ENCODE measurements at places on chromosomes 4 and X. TPM values are rescaled to one million over a fixed set of nuclear protein-coding genes. Genes with fewer than 3 reads are reported as not detected.

GRCh38 chr4:75287738-75288517, 226.3 kb downstream of the RCHY1 start:
- no peak for DNase-seq

DNA sequence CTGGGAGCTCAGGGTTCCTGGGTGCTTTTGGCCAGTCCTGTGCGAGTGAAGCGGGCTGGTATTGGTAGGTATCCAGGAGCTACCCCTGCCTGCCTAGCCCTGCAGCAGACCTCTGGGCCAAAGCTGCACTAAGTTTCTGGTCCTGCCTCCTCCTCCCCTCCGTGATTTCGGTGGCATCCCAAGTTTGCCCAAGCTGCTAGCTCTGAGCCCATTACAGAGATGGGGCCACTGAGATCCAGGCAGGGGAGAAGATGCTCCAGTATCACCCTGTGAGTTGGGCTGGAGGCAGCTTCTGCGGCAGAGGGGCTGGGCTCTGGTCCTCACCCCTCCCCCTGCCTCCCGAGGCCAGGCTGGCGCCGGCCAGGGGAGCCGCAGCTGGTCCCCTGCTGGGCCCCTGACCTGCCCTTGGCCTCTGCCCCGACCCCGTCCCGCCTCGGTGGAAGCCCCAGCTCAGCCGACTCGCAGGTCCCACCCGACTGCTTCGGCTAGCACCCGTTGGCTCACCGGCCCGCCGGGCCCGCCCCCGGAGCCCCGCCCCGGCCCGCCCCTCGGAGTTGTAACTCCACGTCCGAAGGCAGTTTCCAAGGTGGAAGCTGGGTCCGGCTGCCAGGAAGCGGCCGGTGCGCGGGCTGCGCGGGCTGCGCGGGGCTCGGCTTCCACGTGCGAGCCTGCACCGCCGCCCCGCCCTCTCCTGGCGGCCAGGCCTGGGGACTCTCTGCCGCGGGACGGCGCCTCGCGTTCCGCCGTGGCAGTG, at the start of gene DUSP9:
TSS of gene DUSP9 (plus strand) at position 584 of the 754 bp plus-strand sequence. CDS start 751 bp downstream, outside the sequence.
- no peak for DNase-seq

GRCh38 chrX:24242649-24243175, 71.2 kb downstream of the SUPT20HL2 start:
- peak; percentile 58 for DNase-seq

- DNase-seq = no peak
Observed at GRCh38 chr4:155676430-155676825, 9.8 kb downstream of the GUCY1A1 start.

DNA sequence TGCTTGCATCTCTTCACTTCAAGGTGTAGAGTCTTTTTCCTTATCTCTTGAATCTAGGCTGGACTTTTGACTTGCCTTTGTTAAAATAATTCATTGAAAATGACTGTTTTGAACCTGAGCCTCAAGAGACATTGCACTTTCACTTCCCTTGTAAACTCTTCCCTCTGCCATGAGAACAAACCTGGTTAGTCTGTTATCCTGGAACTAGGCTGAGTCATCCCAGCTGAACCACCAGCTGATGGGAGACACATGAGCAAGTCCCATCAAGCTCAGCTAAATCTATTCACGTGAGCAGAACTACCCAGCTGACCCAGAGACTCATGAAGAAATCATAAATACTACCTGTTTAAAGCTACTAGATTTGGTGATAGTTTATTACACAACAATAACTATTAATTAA, 202.3 kb upstream of the CENPE start:
- DNase-seq = no peak

DNA sequence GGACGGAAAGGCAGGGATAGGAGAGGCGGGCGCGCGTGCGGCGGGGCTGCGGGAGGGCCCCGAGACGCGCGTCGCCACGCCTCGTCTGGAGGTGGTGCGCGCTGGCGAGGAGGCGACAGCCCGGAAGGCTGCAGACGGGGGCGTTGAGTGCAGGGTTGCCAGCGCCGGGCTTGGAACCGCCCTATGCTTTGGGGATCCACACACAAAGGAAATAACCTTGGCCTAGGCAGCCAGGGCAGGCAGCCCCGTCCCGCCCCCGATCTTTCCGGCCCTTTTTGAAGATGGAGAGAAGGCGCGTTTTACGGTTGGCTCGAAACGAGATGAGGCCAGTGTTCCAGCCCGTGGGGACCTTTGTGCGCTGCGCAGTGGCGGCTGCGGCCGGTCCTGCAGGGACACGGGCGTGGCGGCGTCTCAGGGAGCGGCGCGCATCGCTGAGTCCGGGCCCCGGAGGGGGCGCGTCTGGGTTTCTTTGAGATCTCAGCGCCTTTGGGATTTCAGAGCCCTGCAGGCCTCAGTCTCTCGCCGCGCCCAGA, 50.8 kb upstream of the TRIM2 start:
- peak; percentile 54 for DNase-seq

DNA sequence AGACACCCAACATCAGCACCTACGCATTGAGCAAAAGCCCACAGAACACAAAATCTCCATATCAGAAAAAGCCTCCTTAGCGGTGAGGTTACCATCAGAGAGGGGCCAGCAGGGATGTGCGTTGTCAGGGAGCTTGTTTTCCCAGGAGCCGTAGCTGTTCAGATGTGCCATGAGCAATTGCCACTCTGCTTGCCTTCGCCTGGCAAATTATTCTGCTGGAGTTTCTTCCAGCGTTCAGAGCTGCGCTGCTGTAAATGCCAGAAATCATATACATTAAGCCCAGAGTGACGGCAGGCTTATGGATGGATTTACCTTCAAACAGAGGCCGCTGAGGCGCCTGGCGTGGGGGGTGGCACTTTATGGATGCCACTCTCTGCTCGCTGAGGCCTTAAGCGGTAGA, 632.3 kb downstream of the BCOR start:
- DNase-seq = no peak

DNA sequence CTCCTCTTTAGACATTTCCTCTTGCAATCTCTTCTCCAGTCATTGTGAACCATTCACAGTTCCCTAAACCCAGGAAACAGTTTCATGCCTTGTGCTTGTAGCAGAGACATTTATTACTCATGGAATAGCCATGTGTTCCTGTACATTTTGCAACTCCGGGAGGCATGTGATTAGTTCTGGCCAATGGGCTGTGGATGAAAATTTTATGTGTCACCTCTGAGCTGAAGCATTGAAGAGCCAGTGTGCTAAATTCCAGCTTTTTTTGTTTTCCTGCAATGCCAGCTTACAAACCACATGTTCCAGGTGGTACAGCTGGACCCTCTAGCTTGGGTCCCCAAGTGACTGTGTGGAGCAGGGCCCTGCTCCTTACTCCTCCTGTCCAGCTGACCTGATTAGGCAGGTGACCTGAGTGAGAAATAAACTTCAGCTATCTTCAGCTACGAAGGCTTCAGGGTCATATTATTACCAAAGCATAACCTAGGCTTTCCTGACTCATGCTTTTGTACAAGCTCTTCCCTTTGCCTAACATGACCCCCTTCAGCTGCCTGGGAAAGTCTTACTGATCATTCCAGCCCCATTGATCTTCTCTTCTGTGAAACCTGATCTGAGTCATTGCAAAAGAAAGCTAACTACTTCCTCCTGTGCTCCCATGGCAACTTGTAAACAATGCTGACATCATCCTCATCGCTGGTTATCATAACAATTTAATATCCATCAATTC, 200.4 kb downstream of the PTTG2 start:
- no peak for DNase-seq

DNA sequence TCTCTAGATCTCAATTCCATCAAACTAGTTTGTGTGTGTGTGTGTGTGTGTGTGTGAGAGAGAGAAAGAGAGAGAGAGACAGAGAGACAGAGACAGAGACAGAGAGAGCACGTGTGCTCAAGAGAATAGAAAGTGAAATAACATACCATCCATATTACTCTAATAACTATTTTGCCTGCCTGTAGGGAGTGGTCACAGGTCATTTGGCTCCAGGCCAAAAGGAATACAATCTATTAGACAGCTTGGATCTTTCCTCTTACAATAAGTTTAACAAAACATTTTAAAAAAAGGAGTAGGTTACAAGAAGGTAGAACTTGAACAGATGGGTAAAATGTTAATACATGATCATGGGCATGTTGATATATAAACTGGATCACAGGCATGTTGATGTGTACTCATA, 76.2 kb downstream of the COL4A6 start:
- DNase-seq = no peak

GRCh38 chr4:123783921-123784320, 387.3 kb downstream of the SPRY1 start:
- no peak for DNase-seq

DNA sequence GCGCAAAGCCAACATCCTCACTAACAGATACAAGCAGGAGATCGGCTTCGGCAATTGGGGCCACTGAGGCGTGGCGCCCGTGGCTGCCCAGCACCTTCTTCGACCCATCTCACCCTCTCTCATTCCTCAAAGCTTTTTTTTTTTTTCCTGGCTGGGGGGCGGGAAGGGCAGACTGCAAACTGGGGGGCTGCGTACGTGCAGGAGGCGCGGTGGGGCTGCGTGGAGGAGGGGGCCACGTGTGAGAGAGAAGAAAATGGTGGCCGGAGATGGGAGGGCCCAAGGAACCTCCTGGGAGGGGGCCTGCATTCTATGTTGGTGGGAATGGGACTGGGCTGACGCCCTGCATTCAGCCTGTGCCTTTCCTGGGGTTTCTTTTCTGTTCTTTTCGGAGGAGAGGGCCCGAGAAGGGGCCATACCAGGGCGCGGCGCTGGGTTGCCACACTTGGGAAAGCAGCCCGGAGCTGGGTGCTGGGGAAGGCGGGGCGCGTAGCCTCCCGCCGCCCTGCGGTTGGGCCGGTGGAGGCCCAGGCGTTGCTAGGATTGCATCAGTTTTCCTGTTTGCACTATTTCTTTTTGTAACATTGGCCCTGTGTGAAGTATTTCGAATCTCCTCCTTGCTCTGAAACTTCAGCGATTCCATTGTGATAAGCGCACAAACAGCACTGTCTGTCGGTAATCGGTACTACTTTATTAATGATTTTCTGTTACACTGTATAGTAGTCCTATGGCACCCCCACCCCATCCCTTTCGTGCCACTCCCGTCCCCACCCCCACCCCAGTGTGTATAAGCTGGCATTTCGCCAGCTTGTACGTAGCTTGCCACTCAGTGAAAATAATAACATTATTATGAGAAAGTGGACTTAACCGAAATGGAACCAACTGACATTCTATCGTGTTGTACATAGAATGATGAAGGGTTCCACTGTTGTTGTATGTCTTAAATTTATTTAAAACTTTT, 4.5 kb downstream of the MID1IP1 start:
- DNase-seq = peak; percentile 83

DNA sequence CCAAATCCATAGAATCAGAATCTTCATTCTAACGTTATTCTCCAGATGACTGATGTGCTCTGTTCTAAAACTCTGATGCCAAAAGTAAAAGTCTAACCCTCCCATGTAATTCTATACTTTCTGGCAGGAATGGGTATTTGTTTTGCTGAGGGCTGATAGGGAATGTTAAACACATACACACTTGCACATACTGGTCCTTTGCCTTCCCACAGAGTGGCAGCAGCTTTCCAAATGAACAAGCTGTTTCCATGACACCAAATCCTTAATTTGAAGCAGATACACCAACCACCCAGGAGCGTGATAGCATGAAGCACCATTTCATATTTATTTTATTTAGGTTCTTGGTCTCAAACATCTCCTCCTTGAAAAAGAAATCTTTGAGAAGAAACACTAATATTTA, 155.5 kb upstream of the PRDX4 start:
- DNase-seq = no peak

GRCh38 chr4:186932631-186933187, 209.1 kb upstream of the FAT1 start:
- no peak for DNase-seq

DNA sequence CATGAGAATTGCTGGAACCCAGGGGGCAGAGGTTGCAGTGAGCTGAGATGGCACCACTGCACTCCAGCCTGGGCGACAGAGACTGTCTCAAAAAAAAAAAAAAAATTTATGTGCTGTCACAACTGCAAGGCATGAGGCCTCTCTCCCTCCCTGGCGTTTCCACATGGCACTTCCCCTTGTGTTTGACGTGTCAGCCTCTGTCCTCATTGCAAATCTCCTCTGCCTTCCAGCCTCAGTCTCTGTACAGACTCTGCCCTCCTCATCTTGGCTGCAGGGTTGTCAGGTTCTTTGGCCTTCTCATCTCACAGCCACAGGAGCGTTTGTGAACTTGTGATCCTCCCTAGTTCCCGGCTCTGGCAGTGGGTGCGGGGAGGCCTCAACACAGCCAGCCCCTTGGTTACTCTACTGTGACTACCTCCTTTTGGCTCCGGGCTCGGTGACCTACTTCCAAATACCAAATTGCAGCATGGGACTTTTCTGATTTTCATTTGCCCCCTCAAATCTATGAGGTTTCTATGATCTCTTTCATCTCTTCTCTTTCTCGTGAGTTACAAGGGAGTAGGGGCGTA, 250.0 kb downstream of the CBR4 start:
- DNase-seq = peak; percentile 42

DNA sequence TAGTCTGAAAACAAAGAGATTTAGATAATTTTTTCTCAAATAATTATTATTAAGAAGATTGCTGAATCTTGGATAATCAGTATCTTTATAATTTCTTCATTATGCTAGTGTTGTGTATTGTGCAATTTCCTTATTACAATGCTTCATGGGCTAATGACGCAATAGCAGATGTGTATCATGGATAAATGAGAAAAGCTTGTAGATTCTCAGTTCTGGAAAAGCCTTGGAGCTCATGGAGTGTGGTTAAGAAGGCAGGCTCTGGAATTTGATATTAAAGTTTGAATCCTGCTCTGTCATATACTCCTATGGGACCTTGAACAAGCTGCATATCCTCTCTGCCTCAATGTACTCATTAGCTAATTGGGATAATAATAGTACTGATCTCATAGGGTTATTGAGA, 18.9 kb upstream of the CXCL8 start:
- no peak for DNase-seq

DNA sequence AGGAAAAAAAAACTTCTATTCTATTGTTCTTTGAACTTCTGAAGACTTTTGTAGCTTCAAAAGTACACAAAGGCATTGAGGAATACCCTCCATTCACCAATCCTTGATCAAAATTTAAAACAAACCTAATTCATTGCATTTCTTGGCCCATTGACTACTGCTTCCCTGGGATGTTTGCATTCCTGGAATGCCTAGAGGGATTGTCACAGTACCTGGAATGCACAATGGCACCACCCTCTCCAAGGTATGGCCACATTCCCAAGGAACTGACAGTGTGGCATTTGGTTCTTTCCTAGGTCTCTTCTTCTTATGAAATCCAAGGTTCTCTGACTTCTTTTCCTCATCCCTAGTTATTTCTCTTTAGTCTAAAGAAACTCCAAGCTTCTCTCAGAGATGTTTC, 600.7 kb downstream of the CCSER1 start:
- no peak for DNase-seq

DNA sequence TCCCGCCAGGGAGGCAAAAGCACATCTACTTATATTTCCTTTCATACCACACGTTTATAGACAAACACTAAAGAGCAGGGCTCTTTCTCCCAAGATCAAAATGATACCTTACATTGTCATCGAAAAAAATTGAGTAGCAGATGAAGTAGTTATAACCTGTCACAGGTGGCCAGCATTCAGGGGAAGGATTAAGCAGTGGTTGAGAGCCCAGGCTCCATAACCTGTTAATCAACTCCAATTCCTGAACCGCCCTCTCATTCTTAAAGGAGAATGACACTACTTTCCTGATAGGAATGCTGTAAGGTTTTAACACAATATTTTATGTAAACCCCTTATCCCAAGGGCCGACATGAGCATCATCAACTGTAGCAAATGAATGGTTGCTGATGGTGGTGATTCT, 268.9 kb upstream of the KCNIP4 start:
- DNase-seq = no peak

Gene FDCSP
- not detected for total RNA-seq

Gene IQCM
- total RNA-seq = not detected

Gene FGD1
- total RNA-seq = 7.5 TPM

Gene MGARP
- 0.48 TPM for total RNA-seq

Gene TBC1D1
- total RNA-seq = 125 TPM

Gene SPANXN4
- total RNA-seq = not detected

Gene APOO
- total RNA-seq = 112 TPM

Gene TET2
- total RNA-seq = 11.8 TPM

Gene TMEM165
- 34.3 TPM for total RNA-seq

All from Right ventricle myocardium superior (tissue), 1 donor.